ENCODE measurements at places on chromosomes 3 and 15.

DNA sequence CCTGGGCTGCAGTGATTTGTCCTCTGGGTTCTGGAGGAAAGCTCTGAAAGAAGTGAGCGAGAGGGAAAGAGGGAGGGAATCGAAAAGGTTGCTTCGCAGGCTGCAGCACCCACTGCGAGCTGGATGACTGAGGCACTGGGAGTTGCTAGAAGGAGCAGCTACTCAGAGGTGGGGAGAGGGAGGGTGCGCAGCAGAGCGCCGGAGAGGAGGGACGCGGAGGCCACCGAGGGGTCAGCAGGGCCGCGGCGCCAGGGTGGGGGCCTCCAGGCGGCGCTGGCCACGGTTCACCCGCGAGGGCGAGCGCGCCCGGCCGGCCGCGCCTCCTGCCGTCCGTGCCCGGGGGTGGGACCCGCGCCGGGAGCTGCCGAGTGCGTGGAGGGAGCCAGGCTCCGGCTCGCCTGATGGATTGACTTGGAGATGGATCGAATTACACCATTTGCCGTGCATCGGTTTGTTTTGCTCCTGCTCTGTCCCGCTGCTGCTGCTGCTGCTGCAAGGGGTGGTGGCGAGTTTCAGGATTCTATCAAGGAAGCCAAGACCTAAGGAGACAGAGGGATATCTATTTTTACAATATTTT, at the start of gene SEMA6D:
TSS of gene SEMA6D (plus strand) at position 470 of the 577 bp plus-strand sequence. CDS start 42,294 bp downstream, outside the sequence.
- DNase-seq: no peak

GRCh38 chr3:143608966-143609365, 239.3 kb downstream of the SLC9A9 start:
- peak; percentile 92 for DNase-seq

GRCh38 chr15:50783411-50783810, 17.9 kb upstream of the SPPL2A start:
- DNase-seq: no peak

DNA sequence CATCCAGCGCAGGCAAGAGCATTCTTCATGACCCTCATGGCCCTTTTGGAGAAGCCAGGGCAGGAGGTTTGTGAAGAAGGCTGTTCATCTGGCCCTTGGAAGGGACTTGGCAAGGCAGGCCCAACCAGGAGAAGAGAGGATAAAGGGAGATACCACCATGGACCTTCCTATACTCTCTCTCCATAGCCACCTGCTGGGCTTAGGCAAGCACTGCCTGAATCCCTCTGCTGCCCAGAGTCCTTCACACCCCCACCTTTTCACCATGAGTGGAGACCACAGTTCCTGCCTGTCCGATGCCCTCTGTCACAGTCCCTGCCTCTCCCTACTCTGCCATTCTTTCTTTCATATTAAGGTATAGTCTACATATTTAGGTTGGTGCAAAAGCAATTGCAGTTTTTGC, 10.6 kb upstream of the SFMBT1 start:
- no peak for DNase-seq

DNA sequence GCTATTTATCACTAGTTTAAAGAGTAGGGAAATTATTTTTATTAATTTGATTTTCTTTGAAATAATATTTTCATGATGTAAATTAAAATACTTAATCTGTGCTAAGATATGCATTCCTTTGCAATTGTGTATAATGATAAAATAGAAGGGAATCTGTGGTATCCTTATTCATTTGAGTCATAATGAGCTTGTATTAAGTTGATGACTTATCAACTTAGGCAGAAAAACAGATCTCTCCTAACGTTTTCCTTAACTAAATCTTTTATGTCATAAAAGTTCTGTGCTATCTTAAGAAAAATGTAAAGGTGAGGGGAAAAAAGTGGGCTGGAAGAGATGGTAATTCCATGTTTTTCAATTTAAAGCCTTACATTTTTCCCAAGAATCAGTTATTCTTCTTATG, 1.9 kb downstream of the FGF7 start:
- no peak for DNase-seq

- no peak for DNase-seq
These were observed 59.3 kb downstream of the NR1D2 start for GRCh38 chr3:24004171-24004938.

- no peak for DNase-seq
These were observed 177.7 kb downstream of the VGLL4 start for GRCh38 chr3:11465744-11466616.

DNA sequence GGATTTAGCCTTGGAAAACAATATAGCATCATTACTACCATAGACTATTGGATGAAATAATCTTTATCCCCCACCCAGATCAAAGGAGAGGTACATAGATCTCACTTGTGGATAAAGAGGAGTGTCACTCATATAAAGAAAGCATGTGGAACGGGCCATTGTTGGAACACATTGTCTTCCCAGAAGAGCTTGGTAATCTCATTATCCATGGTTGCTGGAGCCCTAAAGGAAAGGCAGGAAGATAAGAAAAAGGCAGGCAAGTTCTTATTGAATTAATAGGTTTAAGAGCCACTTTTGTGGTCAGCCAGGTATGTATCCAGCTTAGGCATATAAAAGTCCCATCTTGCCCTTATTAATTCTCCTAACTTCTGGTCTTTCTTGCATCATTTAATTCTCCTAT, 659.1 kb downstream of the GRM7 start:
- no peak for DNase-seq

DNA sequence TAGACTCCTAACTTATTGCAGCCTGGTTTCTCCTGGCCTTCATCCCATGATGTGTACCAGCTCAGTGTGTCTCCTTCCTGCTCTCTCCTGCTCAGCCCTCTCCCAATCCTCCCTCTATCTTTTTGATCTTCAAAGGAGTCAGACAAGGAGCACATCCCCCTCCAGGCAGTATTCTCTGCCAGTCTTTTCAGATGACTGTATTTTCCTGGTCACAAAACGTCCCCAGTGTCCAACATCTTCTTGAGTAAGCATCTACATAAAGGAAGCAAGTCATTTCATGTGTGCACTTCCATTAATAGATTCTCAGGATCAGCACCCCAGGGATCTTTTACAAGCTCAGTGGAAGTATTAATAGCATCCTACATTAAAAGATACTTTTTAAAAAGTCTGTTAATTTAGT, 148.9 kb upstream of the THBS1 start:
- DNase-seq: no peak

DNA sequence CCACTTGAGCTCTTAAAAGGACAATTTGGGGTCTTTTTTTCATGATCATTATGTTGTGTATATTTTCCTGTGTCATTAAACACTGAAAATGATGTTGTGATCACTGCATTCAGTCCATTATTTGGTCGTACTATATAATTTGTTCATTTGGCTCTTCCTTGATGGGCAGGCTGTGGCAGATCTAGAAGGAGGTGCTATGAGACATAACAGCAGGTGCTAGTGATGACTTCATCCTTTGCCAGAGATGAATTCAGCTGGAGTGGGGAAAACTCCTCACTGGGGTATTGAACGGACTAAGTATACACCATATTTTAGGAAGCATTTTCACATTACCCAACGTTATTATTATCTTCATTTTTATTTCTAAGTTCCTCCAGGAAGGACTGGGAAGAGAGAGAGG, 12.0 kb downstream of the CMTM7 start:
- DNase-seq: no peak

- no peak for DNase-seq
These were observed 940 bp upstream of the ACY1 start for GRCh38 chr3:51982352-51982837.

DNA sequence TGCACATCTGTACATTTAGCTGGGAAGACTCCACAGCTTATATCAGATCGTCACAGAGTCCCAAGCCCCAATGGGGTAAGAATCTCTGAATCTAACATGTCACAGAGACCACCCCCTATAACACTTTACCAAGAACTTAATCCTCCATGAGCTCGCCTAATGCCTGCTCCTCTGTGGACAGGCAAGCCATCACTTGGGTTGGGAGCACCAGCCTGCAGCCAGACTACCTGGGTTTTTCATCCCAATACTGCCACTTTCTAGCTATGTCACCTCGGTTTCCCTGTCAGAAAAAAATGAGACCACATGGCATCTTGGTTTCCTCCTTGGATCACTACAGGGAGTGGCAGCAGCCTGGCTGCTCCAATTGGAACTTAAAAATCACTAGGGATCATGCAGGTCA, 277.9 kb upstream of the TLE3 start:
- no peak for DNase-seq

DNA sequence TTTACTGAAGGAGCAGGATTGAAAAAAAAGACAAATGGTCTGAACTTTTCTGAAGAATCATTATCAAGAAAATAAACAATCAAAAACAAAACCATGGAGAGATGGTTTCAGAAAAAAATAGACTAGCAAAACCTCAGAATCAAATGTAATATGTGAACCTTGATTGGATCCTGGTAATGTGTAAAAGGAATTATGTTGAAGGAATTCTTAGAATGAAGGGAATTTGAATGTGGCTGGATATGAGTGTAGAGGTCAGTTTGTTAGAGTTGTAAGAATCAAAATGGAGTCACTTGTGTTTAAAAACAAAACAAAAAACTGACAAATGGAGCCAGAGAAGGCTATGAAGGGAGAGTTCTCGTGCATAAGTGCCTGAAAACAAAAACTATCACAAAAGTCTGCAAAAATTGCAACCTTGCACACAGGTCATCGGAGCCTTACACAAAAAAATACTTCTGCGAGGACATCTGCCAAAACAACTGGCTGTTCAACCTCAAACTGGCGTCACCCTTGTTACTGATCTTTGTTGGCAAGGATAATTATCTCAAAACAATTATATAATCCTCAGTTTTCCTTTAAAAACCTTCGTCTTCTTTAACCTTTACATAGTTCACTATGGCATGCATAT, 19.1 kb upstream of the ATP13A3 start:
- no peak for DNase-seq

DNA sequence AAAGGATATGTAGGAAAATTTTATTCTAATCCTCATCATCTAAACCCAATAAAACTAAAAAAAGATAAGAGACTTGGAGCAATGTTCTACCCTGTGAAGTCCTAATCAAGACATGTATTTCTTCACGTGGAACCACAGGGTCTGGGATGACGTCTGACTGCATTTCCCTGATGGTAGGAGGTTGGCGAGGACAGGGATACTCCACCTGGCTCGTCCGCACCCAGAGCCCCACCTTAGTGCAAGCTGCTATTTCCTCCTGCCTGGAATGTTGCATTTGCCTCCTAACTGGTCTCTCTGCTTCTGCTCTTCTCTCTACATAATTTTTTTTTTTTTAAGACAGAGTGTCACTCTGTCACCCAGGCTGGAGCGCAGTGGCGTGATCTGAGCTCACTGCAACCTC, 57.7 kb upstream of the RASGRP1 start:
- no peak for DNase-seq

DNA sequence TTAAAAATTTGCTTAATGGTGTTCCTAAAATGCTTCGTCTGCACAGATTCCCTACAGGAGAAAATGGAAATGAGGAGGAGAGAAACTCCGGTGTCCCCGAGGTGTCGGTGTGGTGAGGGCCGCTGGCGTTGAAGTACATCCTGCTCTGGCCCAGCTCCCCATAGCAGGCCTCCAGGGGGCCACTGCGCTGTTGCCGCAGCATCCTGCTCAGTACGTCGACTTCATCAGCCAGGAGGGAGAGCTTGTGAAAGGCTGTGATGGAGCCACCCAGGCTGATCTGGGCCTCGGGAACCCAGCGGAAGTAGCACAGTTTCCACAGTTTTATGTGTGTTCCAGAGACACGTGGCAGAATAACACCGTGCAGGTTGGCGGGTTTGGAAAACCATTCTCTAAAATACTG, 37.8 kb downstream of the FAN1 start:
- DNase-seq: no peak
